ENCODE measurements at places on chromosomes 7 and 10. TPM values are rescaled to one million over a fixed set of nuclear protein-coding genes. Genes with fewer than 3 reads are reported as not detected.

Gene KLLN
- polyA plus RNA-seq = 0.10 TPM

DNA sequence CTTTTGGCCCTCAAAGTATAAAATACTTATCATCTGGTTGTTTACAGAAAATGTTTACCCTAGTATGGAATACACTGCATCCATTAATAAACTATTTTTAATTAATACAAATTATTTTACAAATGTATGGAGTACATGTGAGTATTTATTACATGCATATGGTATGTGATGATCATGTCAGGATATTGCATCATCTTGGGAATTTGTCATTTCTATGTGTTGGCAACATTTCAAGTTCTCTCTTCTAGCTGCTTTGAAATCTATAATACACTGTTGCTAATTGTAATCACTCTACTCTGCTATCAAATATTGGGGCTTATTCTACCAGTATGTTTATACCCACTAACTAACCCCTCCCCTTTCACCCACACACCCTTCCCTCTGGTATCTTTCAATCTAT, 103.9 kb upstream of the THSD7A start:
- no peaks in the 10 kb centered on the region for H3K27me3 ChIP-seq
- no peak for DNase-seq
- H3K27ac ChIP-seq = no peak overlapping the region
- no peaks in the 10 kb centered on the region for H3K36me3 ChIP-seq

GRCh38 chr7:6546498-6547251, 4.6 kb downstream of the GRID2IP start:
- no peaks in the 10 kb centered on the region for H3K36me3 ChIP-seq
- DNase-seq = no peak
- H3K27me3 ChIP-seq = no peaks in the 10 kb centered on the region
- no peak overlapping the region for H3K4me3 ChIP-seq
- H3K4me1 ChIP-seq = no peaks in the 10 kb centered on the region
- H3K27ac ChIP-seq = no peak overlapping the region

- H3K4me1 ChIP-seq = no peaks in the 10 kb centered on the region
- DNase-seq = no peak
- no peaks in the 10 kb centered on the region for H3K36me3 ChIP-seq
- peaks cover 2% of the 10 kb centered on the region for H3K27me3 ChIP-seq
- no peak overlapping the region for H3K4me3 ChIP-seq
- no peak overlapping the region for H3K27ac ChIP-seq
Observed at GRCh38 chr10:79628988-79629954, 18.5 kb downstream of the SFTPA1 start.

GRCh38 chr10:95026461-95026860, 42.8 kb downstream of the CYP2C8 start:
- no peaks in the 10 kb centered on the region for H3K36me3 ChIP-seq
- H3K27ac ChIP-seq = no peak overlapping the region
- no peak overlapping the region for H3K4me3 ChIP-seq
- H3K4me1 ChIP-seq = no peaks in the 10 kb centered on the region
- H3K27me3 ChIP-seq = no peaks in the 10 kb centered on the region

DNA sequence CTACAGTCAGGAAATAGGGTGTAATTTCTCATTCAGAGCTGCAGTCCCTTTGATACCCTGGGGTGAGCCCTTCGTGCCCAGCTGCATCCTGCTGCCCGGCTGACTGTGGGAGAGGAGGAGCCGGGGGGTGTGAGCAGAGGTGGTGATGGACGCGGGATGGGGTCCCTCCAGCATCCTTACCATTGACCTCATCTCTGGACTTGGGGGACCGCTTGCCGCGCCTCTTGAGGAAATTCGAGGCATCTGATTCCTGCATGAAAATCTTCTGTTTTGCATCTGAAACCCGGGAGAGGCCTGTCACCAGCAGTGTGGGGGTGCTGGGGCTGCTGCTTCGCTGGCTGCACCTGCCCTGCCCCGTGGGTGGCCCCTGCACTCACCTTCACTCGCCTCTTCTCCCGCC, 816 bp downstream of the UCMA start:
- no peak overlapping the region for H3K27ac ChIP-seq
- no peak overlapping the region for H3K4me3 ChIP-seq
- no peak for DNase-seq
- no peaks in the 10 kb centered on the region for H3K36me3 ChIP-seq
- H3K27me3 ChIP-seq = peaks cover 3% of the 10 kb centered on the region
- no peaks in the 10 kb centered on the region for H3K4me1 ChIP-seq

Gene CALML3
- polyA plus RNA-seq = 20.2 TPM

Gene MUC3A
- 1.2 TPM for polyA plus RNA-seq

Gene MSMB
- not detected for polyA plus RNA-seq

Gene AMPH
- not detected for polyA plus RNA-seq

Gene CARD11
- 4.1 TPM for polyA plus RNA-seq

GRCh38 chr10:15735763-15736162, 16.0 kb upstream of the ITGA8 start:
- no peaks in the 10 kb centered on the region for H3K36me3 ChIP-seq
- no peaks in the 10 kb centered on the region for H3K27me3 ChIP-seq
- no peaks in the 10 kb centered on the region for H3K4me1 ChIP-seq
- H3K4me3 ChIP-seq = no peak overlapping the region

DNA sequence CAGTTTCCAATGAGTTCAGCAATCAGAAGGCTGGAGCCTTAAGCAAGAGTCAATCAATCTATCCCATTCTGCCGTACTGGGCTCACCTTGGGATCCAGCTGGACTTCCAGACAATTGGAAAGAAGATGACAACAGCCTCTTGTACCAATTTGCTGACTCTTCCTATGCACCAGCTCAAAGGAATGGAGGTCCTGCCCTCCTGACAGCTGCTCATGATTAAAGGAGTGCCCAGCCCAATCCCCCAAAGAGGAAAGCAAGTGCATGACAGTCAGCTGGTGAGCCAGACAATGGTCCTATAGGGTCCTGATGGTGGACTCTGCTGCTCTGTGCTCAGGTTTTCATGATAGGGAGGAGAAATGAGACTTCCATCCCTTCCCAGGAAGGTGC, 25.1 kb downstream of the VSTM4 start:
- H3K36me3 ChIP-seq = no peaks in the 10 kb centered on the region
- H3K27ac ChIP-seq = no peak overlapping the region
- no peak for DNase-seq
- H3K27me3 ChIP-seq = peaks cover 4% of the 10 kb centered on the region

GRCh38 chr10:81000781-81001180, 463.1 kb downstream of the SH2D4B start:
- H3K4me1 ChIP-seq = no peaks in the 10 kb centered on the region
- H3K36me3 ChIP-seq = no peaks in the 10 kb centered on the region
- H3K27ac ChIP-seq = no peak overlapping the region
- H3K4me3 ChIP-seq = no peak overlapping the region
- H3K27me3 ChIP-seq = no peaks in the 10 kb centered on the region
- no peak for DNase-seq

Gene CACNB2
- 0.15 TPM for polyA plus RNA-seq

DNA sequence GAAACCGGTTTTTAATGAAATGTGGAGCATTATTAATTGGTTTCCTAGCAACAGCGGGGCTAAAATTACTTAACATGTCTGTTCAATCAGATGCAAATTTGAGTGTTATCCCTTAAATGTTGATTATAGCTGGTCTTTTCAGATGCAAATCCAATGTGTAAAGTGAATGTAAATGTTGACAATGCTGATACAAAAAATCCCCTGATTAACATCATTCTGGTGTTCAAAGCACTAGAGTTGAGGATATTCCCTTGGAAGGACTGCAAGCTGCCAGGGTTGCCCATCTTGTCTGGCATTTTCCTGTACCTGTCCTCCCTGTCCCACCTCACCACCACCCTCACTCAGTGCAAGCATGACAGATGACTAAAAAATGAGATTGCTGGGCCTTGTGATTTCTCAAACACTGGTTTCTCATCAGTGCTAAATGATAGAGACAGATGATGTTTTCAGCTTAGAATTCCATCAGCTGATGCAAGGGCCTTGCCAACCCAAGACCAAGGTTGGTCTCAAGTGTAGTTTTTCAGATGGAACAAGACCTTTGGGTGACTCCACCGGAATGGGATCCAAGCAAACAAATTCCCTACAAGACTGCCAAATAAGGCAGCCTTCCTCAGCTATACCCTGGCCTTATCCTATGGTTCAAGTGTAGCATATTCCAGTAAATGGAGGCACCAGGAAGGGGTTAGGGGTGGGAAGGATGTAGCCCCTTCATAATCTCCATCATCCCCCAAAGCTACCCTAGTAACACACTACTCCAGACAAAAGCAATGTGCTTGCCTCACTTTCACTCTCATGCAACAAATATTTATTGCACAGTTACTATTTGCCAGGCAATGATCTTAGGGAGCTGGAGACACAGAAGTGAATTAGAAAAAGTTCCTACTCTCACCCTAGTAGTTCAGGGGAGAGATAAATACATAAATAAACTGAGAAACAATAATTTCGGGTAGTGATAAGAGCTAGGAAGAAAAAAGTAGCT, 54.9 kb downstream of the JAZF1 start:
- no peaks in the 10 kb centered on the region for H3K36me3 ChIP-seq
- no peak overlapping the region for H3K4me3 ChIP-seq
- no peak for DNase-seq
- H3K4me1 ChIP-seq = no peaks in the 10 kb centered on the region
- H3K27me3 ChIP-seq = no peaks in the 10 kb centered on the region
- H3K27ac ChIP-seq = no peak overlapping the region

- H3K27ac ChIP-seq = no peak overlapping the region
- H3K36me3 ChIP-seq = no peaks in the 10 kb centered on the region
- DNase-seq = no peak
- no peak overlapping the region for H3K4me3 ChIP-seq
- no peaks in the 10 kb centered on the region for H3K27me3 ChIP-seq
Observed at GRCh38 chr10:83012866-83013265, 1126.4 kb upstream of the GHITM start.

DNA sequence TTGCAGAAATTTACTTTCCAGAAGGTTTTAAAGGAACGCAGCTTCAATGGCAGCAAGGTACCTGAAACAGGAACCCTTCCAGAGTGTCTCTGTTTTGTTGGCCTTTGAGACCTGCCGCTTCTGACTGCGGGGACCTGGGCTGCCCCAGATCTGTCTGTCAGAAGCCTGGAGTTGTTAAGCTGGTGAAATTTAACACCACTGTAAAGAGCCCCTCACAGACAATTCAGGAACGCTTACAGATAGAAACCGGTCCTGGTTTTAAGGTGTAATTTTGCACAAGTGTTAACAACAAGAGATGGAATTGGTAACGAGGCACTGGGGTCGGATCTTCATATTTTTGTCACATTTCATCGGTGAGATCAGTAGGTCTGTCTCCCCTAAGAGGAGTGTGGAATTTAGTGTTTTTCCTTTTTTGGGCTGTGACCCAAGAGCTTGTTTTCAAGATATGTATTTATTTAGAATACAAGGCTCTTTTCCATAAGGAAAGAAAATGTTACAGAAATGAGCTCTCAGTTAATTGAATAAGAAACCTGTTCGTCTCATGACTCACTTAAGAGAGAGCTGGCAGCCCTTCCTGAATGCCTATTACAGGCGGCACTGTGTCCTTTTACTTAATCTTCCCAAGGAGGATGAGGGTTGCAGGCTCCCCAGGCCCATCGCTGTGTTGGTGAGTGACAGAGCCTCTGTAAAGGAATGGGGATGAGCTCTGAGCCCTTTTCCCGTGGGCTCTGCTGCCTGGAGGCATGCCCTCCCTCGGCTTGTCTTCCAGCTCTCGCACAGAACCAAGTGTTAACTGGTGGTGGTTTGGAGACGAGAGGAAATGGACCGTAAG, 168.7 kb downstream of the CUX1 start:
- H3K36me3 ChIP-seq = peaks cover 1% of the 10 kb centered on the region
- no peak overlapping the region for H3K27ac ChIP-seq
- no peaks in the 10 kb centered on the region for H3K27me3 ChIP-seq
- H3K4me1 ChIP-seq = peaks cover 9% of the 10 kb centered on the region
- H3K4me3 ChIP-seq = no peak overlapping the region

- no peak overlapping the region for H3K4me3 ChIP-seq
- H3K36me3 ChIP-seq = peaks cover 4% of the 10 kb centered on the region
- H3K27me3 ChIP-seq = no peaks in the 10 kb centered on the region
- no peak for DNase-seq
- H3K27ac ChIP-seq = no peak overlapping the region
- H3K4me1 ChIP-seq = peaks cover 29% of the 10 kb centered on the region
Observed at GRCh38 chr10:110522365-110522988, 24.8 kb downstream of the DUSP5 start.

- DNase-seq = no peak
- no peaks in the 10 kb centered on the region for H3K36me3 ChIP-seq
- no peaks in the 10 kb centered on the region for H3K4me1 ChIP-seq
Observed at GRCh38 chr10:83178526-83178925, 960.8 kb upstream of the GHITM start.

- no peaks in the 10 kb centered on the region for H3K4me1 ChIP-seq
- no peak overlapping the region for H3K4me3 ChIP-seq
- H3K36me3 ChIP-seq = no peaks in the 10 kb centered on the region
- H3K27ac ChIP-seq = no peak overlapping the region
- peaks cover 7% of the 10 kb centered on the region for H3K27me3 ChIP-seq
Observed at GRCh38 chr10:123878666-123879303, 12.8 kb downstream of the CPXM2 start.

DNA sequence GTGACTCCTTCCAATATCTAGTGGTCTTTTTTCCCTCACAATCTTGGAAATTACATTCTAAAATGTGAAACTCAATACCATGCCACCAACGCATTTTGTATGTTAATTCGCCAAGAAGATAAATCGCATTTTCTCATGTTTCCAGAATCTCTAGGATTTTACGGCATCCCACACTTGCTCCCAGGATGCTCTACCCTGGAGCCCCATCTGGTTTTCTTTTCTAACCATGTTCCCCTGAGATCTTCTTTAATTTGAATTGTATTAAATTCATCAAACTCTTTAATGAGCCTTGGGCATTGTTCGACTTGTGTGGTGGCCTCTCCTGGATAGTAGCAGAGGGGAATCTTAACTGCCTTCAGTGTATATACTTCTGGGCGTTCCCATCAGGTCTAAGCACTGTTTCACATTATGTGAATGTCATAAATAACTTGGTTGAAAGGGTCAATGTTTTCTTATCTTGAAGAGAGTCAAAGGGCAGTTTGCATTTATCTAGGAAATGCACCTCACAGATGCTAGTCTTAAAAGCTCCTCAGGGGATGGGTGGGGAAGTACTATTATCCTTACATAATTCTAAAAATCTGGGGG, 169.1 kb upstream of the MEOX2 start:
- H3K4me1 ChIP-seq = no peaks in the 10 kb centered on the region
- H3K27ac ChIP-seq = no peak overlapping the region
- H3K27me3 ChIP-seq = no peaks in the 10 kb centered on the region
- no peaks in the 10 kb centered on the region for H3K36me3 ChIP-seq
